ENCODE measurements at places on chromosomes 6 and 20.
A peak's percentile ranks its signal among the peaks of the same experiment; 100 is the strongest.

DNA sequence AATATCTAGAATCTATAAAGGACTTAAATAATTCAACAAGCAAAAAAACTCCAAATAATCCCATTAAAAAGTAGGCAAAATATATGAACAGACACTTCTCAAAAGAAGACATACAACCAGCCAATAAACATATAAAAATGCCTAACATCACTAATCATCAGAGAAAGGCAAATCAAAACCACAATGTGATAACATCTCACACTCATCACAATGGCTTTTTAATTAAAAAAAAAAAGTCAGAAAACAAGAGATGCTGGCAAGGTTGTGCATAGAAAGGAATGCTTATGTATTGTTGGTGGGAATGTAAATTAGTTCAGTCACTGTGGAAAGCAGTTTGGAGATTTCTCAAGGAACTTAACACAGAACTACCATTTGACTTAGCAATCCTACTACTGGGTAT is 979.6 kb upstream of the MAP3K7 start:
- no peak overlapping the region for H3K27ac ChIP-seq
- H3K27me3 ChIP-seq = no peaks in the 10 kb centered on the region
- no peak overlapping the region for H3K4me3 ChIP-seq
- H3K4me1 ChIP-seq = peaks cover 3% of the 10 kb centered on the region
- H3K36me3 ChIP-seq = no peaks in the 10 kb centered on the region

GRCh38 chr6:132131758-132132157 is 180.6 kb upstream of the CCN2 start:
- no peaks in the 10 kb centered on the region for H3K27me3 ChIP-seq
- peak overlapping the region; percentile 99 for H3K27ac ChIP-seq
- no peaks in the 10 kb centered on the region for H3K36me3 ChIP-seq
- DNase-seq = peak; percentile 52
- H3K4me1 ChIP-seq = peaks cover 18% of the 10 kb centered on the region

- H3K36me3 ChIP-seq = no peaks in the 10 kb centered on the region
- H3K4me3 ChIP-seq = no peak overlapping the region
- no peak overlapping the region for H3K27ac ChIP-seq
- DNase-seq = no peak
- no peaks in the 10 kb centered on the region for H3K27me3 ChIP-seq
- H3K4me1 ChIP-seq = no peaks in the 10 kb centered on the region
These were observed 57.7 kb downstream of the SNX5 start for GRCh38 chr20:17910828-17911294.

DNA sequence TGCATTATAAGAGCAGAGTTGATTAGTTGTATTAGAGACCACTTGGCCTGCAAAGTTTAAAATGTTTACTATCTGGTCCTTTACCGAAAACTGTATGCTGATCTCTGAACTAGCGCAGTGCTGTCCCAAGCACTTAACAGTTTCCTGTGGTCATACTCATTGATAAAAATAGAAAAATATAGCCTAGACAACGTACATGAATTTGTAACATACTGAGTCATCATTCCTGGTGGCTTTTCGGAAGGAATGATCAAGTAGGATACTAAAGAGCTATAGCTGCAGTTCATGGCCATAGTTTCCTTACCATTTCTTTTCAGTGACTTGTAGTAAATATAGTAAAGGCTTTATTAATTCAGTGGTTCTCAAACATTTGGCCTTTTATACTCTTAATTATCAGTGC is 18.4 kb downstream of the TTK start:
- no peaks in the 10 kb centered on the region for H3K4me1 ChIP-seq
- H3K27me3 ChIP-seq = no peaks in the 10 kb centered on the region
- H3K4me3 ChIP-seq = no peak overlapping the region
- no peak overlapping the region for H3K27ac ChIP-seq

DNA sequence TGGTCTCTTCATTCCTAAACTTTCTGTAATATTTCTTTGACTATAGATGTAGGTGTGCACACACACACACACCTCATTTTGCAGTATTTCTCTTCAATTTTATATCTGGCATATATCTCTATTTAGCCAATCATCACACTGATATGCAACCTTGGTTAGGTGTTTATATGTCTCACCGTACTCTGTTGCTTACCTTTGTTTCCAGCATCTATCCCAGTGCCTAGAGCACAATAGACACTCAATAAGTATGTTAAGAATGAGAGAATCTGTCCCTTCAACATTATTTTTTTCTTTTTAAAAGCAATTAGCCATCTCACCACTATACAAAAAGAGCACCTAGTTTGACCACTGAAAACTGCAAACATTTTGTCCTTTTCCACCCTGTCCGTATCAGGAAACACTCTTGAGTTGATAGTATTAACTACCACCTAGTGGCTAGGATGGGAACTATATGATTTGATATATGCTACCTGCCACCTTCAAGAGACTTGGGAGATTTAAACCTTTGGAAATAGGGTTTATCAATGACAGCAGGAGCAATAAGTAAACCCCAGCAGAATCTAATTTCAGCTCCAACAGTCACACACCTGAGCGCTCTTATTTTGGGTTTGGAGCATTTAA is 48.7 kb upstream of the RSPO3 start:
- H3K36me3 ChIP-seq = no peaks in the 10 kb centered on the region
- no peaks in the 10 kb centered on the region for H3K27me3 ChIP-seq
- H3K27ac ChIP-seq = no peak overlapping the region

DNA sequence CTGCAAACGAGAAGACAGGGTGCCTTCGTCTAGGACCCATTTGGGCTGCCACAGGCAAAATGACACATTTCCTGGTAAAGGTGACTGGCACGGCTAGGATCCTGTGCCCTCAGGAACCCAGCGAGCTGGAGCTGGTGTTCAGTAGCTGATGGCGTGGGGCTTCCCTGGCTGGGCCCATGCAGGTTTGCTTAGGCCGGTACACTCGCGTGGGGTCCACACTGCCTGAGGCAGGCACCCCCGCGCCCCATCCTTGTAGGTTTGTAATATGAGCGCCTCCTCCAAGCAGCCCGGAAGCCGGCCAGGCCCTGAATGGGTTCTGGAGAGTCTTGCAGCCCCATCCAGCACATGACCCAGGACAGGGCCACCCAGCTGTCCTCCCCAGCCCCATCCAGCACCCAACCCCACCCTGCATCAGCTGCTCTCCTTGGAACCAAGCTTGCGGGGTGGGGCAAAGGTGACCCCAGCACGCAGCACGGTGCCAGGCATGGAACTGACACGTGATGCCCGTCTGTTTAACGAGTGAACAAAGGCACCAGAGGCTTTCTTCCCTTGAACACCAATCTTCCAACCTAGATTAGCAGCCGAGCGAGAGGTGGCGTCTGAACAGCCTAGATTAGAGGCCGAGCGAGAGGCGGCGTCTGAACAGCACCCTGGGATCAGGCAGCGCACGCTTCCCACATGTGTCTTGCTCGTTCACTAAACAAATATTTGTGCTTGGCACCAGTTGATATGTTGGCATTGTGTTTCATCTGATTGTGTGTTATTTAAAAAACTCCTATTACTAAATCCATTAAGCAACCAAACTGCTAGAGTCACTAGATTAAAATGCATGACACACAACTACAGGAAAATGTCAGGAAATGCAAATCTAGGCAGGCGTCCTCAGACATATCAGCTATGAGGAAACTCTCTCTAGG is 112.1 kb downstream of the DLL1 start:
- no peaks in the 10 kb centered on the region for H3K36me3 ChIP-seq
- H3K27me3 ChIP-seq = no peaks in the 10 kb centered on the region
- no peak overlapping the region for H3K4me3 ChIP-seq

GRCh38 chr6:69866770-69867638 is 648 bp downstream of the COL19A1 start:
- H3K4me1 ChIP-seq = no peaks in the 10 kb centered on the region
- H3K36me3 ChIP-seq = no peaks in the 10 kb centered on the region
- H3K4me3 ChIP-seq = peak overlapping the region; percentile 88
- DNase-seq = no peak

GRCh38 chr6:166929542-166930189 is 26.7 kb downstream of the RNASET2 start:
- no peaks in the 10 kb centered on the region for H3K27me3 ChIP-seq
- no peaks in the 10 kb centered on the region for H3K4me1 ChIP-seq
- no peak overlapping the region for H3K27ac ChIP-seq
- peaks cover 5% of the 10 kb centered on the region for H3K36me3 ChIP-seq

GRCh38 chr20:10430704-10431103 is 3.3 kb downstream of the MKKS start:
- no peaks in the 10 kb centered on the region for H3K36me3 ChIP-seq
- H3K4me1 ChIP-seq = peaks cover 16% of the 10 kb centered on the region
- H3K27ac ChIP-seq = no peak overlapping the region
- DNase-seq = no peak
- H3K4me3 ChIP-seq = no peak overlapping the region
- no peaks in the 10 kb centered on the region for H3K27me3 ChIP-seq

DNA sequence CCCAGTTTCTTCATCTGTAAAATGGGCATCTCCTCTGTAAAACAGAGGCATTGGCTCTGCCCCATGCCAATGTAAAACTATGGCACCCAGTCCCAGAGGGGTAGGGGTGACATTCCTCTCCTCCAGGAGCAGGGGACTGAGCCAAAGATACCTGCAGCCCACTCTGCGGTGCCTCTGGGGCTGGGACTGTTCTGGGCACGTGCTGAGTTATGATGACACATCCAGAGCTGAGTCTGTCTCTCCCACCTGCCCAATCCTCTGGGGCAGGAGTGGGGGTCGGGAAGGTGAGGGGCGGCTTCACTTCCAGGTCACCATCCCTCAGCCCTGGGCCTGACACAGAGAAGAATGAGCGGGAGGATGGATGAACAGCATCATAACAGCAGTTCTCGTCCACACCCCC is 29.9 kb downstream of the AAR2 start:
- H3K4me1 ChIP-seq = no peaks in the 10 kb centered on the region
- no peak overlapping the region for H3K27ac ChIP-seq
- no peaks in the 10 kb centered on the region for H3K36me3 ChIP-seq
- DNase-seq = no peak
- no peaks in the 10 kb centered on the region for H3K27me3 ChIP-seq
- no peak overlapping the region for H3K4me3 ChIP-seq

DNA sequence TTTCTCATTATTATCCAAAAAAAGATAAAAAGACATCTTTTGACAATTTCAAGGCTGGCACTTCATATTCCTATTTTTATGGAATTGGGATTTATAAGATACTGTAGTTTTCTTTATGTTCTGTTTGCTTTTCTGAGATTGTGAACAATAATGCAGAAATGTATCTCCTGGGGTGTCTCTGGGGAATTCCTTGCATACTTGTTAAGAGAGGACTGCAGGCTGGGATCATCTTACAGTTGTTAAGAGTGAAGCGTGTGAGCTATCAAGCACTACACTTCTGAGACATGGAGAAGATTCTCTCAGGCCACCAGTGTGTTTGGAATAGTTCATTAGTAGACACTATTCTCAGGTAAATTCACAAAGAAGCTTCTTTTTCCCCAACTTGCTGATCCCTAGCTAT is 963.3 kb upstream of the GJE1 start:
- H3K36me3 ChIP-seq = no peaks in the 10 kb centered on the region
- H3K27me3 ChIP-seq = no peaks in the 10 kb centered on the region
- DNase-seq = no peak
- H3K4me3 ChIP-seq = no peak overlapping the region
- H3K4me1 ChIP-seq = no peaks in the 10 kb centered on the region

DNA sequence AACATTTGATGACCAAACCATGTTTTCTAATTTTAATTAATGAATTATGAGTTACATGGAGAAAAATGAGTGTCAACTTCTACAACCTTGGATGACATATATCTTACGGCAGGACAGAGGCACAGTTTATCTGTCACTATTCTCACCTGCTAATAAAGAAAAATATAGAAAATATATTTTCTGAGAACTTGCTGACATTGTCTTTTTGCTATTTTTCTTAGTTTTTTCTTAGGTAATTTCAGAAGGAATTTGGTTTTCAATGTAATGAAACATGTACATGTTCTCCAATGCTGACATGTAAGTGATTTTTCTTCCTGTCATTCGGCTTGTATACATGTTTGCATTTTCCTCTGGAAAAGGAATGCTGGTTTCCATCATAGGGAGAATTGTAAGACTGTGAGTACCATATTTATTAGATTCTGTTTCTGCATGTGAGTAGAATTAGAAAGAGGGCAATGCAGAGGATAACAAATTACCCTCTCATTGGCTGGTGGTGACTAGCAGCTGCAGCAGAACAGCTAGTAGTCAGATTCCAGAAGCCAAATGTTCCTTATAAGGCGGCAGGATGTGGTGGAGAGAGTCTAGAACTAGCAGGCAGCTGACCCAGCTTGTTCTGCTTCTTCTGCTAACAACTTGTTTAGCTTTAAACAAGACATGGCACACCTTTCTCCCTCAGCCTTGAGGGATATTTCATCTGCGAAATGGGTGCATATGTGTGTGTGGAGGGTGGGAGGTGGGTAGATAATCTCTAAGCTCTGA is 132.8 kb upstream of the SPACA1 start:
- H3K27me3 ChIP-seq = no peaks in the 10 kb centered on the region
- no peak overlapping the region for H3K4me3 ChIP-seq
- H3K4me1 ChIP-seq = no peaks in the 10 kb centered on the region
- DNase-seq = no peak

- no peaks in the 10 kb centered on the region for H3K4me1 ChIP-seq
- no peak overlapping the region for H3K4me3 ChIP-seq
- DNase-seq = no peak
These were observed 99.1 kb upstream of the IRAK1BP1 start for GRCh38 chr6:78768271-78768670.

DNA sequence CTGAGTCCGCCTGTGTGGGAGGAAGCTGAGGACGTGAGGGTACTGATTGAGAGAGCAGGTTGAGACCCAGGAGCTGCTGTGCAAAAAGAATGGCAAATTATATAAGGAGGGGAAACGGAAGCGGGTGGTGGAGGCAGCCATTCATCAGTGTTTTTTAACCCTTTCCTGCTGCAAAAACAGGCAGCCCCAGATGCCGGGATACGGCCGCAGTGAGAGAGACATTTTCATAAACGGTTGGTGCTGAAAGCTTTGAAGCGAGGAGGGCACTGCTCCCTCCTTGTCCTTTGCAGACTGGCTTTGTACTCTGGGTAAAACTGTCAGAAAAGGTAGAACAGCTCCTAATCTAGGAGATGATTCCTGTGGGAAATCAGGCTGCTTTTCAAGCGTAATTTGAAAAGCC is 56.4 kb downstream of the TTI1 start:
- DNase-seq = no peak
- no peaks in the 10 kb centered on the region for H3K27me3 ChIP-seq
- no peak overlapping the region for H3K27ac ChIP-seq
- H3K36me3 ChIP-seq = peaks cover 8% of the 10 kb centered on the region
- no peaks in the 10 kb centered on the region for H3K4me1 ChIP-seq

DNA sequence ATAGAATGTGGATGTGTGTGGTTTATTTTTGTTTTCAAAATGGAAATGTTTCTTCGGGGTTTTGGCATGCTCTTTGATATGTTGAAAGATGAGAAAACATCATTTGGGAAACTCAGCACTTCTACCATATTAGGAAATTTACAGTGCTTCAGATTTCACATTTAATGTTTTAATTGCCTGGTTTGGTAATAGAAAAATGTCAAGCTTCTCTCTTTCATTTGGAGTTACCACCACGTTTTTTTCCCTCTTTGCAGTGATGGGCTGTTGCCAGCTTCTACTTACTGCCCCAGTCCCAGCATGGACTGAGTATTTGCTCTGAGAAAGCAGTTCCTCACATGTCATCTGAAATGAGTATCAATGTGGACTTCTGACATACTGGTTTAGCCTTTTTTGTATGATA is 267.7 kb downstream of the PRL start:
- H3K4me3 ChIP-seq = peak overlapping the region; percentile 37
- peak overlapping the region; percentile 64 for H3K27ac ChIP-seq
- H3K36me3 ChIP-seq = no peaks in the 10 kb centered on the region
- peaks cover 16% of the 10 kb centered on the region for H3K4me1 ChIP-seq
- DNase-seq = no peak

- no peaks in the 10 kb centered on the region for H3K36me3 ChIP-seq
- no peaks in the 10 kb centered on the region for H3K27me3 ChIP-seq
- H3K4me1 ChIP-seq = peaks cover 6% of the 10 kb centered on the region
- no peak for DNase-seq
These were observed 18.5 kb upstream of the SCUBE3 start for GRCh38 chr6:35195120-35195780.
